Calu3 (cell line): ENCODE measurements at places on chromosomes 1 and 21. TPM values are rescaled to one million over a fixed set of nuclear protein-coding genes. Genes with fewer than 3 reads are reported as not detected.
A peak's percentile ranks its signal among the peaks of the same experiment; 100 is the strongest.

DNA sequence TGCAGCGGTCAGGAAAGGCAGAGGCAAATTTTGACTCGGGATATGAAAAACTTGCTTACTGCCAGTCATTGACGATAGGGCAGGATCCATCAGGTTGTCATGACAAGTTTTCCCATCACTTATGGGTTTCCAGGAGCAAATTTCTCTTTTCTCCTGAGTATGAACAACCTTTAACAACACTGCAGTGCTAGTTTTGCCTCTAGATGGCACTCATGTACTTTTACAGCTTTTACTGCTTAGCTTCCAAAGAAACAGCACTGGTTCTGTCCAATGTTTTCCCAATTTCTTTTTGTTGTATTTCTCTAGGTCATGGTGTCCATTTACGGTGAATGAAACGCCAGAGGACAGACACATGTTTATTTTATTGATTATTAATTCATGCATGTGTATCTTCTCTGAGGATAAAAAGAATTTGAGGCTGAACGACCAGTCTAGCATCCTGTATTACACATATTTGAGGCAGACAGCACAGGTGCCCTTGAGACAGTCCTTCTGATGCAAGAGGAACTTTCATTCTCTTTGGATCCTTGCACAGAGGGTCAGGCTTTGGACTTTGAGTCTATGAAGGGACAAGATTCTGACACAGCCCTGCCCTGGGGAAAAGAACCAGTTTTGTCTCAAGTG, 112.3 kb upstream of the TRABD2B start:
- no peak overlapping the region for H3K27ac ChIP-seq
- H3K36me3 ChIP-seq = no peaks in the 10 kb centered on the region
- peak; percentile 44 for DNase-seq

GRCh38 chr1:30900931-30901560, 7.5 kb downstream of the SDC3 start:
- H3K4me3 ChIP-seq = no peak overlapping the region
- H3K27ac ChIP-seq = no peak overlapping the region
- peaks cover 9% of the 10 kb centered on the region for H3K27me3 ChIP-seq
- no peaks in the 10 kb centered on the region for H3K4me1 ChIP-seq
- no peak for DNase-seq

GRCh38 chr1:206472454-206472853, 2.2 kb downstream of the IKBKE start:
- H3K4me1 ChIP-seq = peaks cover 42% of the 10 kb centered on the region
- DNase-seq = peak; percentile 74
- peak overlapping the region; percentile 74 for H3K4me3 ChIP-seq
- H3K27ac ChIP-seq = no peak overlapping the region
- H3K36me3 ChIP-seq = peaks cover 70% of the 10 kb centered on the region
- no peaks in the 10 kb centered on the region for H3K27me3 ChIP-seq

DNA sequence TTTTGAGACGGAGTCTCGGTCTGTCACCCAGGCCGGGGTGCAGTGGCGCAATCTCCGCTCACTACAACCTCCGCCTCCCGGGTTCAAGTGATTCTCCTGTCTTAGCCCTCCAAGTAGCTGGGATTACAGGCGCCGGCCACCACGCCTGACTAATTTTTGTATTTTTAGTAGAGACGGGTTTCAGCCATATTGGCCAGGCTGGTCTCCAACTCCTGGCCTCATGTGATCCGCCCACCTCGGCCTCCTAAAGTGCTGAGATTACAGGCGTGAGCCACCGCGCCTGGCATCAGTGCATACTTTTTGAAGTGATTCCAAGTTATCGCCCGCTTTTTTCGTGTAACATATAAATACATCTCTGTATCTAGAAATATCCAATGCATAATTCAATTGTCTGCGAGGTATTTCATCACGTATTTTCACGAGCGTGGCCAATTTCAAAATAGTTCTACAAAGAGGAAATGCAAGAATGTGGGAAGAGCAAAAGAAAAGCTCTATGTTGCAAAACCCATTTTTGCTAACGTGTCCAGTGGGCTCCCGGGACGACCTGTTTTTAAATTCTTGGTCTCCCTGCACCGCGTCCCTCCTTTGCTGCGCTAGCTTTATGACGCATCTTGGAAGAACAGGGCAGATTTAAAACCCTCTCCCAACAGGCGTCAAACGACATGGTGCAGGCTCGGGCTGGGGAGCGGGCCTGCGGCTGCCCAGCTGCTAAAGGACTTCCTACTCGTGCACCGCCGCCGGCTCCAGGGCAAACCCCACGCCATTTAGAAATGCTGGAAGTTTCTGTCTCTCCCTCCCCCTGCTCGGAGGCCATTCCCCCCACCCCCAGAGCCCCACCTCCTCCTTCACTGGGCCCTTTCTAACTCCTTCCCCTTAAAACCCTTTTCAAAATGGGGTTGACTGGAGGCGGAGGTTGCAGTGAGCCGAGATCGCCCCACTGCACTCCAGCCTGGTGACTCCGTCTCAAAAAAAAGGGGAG, 923 bp upstream of the IFNGR2 start:
- H3K27ac ChIP-seq = no peak overlapping the region
- H3K4me3 ChIP-seq = no peak overlapping the region
- H3K4me1 ChIP-seq = peaks cover 13% of the 10 kb centered on the region
- peaks cover 33% of the 10 kb centered on the region for H3K36me3 ChIP-seq
- H3K27me3 ChIP-seq = no peaks in the 10 kb centered on the region

Gene RPE65
- total RNA-seq = not detected in 2 replicates

DNA sequence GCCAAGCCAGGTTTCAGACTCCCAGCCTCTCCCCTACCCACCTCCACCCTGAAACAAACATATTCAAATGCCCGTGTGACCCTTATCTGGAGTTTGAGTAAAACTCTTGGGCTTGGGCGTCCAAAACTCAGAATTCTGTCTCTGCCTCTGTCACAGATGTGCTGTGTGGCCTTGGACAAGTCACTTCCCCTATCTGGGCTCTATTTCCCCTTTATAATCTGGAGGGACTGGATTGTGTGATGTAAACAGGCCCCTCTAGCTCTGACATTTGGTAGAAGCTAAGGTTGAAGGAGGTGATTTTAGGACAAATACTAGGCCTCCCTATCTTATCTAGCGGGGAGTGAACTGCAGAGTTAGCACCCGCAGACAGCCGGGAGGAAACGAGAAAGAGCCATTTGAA, 67.5 kb downstream of the IGSF21 start:
- H3K27me3 ChIP-seq = peaks cover 78% of the 10 kb centered on the region
- no peaks in the 10 kb centered on the region for H3K4me1 ChIP-seq
- no peak for DNase-seq
